Neural crest cell (in vitro differentiated cells): ENCODE measurements at places on chromosomes 16 and 17.

- DNase-seq: no peak
Observed at GRCh38 chr17:48769009-48769675, 40.6 kb upstream of the HOXB13 start.

DNA sequence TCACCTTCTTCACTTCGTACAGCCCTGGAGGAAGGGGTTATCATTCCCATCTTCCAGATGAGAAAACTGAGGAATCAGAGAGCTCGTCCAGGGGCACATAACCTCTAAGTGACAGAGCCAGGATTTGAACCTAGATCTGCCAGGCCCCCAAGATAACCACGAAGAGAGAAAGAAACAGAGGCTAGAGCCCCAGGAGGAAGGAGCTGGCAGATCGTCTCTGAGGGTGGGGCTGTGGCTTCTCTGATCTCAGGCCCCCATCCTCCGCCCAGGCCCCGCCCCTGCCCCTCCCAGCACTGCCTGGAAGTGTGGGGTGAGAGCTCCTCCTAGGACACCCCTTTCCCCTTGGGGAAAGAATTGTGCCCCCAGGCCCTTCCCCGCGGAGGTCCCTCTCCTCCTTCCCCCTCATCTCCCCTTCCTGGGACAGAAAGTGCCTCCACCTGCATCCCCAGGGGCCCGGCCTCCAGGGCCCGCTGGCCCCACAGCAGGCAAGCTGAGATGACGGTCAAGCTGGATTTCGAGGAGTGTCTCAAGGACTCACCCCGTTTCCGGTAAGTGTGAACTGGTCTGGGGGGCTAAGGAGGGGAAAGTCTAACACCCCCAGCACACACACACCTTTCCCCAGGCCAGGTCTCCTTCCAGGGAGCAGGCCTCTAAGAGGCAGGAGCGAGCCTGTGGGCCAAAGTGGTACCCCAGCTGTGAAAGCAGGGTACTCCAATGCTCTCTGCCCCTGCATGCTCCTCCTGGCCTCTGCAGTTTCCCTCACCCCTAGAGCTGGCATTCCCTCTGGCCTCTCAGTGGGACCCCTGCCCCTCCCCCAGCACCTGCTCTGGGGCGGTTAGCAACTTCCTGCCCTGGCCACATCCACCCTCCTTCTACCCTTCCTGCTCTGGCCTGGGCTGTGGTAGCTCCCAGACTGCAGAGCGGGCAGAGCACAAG lies at the start of gene ACAP1:
Gene ACAP1, plus strand, starts transcription at position 290 of the 936 bp plus-strand sequence. Its CDS starts 206 bp downstream, at position 496.
- DNase-seq: no peak

DNA sequence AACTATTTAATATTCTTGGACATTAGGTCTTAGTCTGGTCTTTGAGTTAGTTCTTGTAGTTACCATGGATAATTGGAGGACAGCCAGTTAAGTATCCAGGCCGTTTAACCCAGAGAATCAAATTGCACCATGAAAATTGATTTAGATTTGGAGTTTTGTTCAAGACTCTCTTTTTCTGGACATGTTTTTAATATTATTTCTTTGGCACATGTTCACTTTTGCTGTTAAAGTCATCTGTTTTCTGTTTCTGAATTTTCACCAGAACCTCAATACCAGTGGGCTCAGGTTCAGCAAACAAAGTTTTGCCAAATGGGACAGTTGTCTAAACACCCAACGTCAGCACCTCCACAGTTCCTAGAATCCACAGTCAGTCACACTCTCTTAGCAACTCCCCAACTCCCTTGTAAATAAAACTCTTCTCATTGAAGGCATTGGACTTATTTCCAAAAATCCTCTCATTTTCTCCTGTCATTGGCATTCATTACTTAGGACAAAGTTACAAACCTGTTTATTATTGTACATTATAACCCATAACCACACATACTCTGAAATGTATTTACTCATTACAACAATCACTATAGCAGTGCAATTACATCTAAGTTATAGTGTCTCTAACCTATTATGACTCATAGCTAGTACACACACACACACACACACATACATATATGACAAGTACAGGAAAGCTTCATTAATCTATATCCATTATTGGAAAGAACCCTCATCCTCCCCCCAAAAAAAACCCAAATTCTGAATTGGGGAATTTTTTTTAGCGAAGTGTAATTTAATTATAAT lies 33.5 kb upstream of the DNAH9 start:
- DNase-seq: no peak

DNA sequence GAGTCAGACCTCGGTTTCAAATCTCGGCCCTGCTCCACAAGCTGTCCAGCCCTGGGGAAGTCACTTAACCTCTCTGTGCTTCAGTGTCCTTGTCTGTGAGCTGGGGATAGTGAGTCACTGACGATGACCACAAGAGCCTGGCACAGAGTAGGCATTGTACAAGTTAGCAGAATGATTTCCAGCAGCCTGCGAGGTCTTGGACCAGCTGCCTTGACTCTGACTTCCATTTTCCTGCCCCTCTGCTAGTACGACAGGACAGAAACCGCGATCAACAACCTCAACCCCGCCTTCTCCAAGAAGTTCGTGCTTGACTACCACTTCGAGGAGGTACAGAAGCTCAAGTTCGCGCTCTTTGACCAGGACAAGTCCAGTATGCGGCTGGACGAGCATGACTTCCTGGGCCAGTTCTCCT lies 20.7 kb downstream of the CPNE2 start:
- no peak for DNase-seq

- DNase-seq: no peak
Observed at GRCh38 chr17:49821466-49821865, 26.4 kb downstream of the TAC4 start.

GRCh38 chr16:17567455-17567854 lies 96.7 kb upstream of the XYLT1 start:
- DNase-seq: no peak

DNA sequence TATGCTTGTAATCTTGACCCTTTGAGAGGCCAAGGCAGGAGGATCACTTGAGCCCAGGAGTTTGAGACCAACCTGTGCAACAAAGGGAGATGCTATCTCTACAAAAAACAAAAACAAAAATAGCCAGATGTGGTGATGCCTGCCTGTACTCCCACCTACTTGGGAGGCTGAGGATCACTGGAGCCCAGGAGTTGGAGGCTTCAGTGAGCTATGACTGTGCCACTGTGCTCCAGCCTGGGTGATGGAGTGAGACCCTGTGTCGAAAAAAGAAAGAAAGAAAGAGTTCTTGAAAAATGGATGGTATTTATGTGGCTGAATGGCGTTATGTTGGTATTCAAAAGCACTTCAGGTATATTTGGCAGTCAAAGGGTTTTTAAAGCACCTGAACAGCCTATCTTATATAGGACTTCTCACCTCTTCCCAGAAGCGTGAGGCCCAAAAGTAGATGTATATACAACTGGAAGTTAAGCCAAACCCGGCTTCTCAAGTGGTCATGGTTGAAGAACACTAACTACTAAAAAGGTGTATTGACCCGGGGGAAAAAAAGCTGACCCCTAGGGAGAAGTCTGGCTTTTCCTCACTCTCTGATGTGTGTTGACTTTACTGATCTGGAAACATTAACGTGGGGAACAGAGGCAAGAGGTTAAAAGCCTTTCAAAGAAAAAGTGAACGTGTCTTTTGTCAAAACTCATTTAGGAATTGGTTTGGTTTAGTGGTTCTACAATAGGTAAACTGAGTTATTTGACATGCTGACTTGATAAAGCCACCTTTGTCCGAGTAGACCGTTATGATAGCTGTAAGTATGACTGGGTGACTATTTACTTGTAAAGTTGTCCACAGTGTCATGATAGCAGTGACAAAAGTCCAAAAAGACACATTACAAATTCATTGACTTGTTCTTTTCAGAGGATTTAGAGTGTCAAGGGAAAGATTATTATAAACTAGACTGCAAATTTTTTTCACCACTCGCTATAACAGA lies 183.4 kb downstream of the IRX3 start:
- no peak for DNase-seq

DNA sequence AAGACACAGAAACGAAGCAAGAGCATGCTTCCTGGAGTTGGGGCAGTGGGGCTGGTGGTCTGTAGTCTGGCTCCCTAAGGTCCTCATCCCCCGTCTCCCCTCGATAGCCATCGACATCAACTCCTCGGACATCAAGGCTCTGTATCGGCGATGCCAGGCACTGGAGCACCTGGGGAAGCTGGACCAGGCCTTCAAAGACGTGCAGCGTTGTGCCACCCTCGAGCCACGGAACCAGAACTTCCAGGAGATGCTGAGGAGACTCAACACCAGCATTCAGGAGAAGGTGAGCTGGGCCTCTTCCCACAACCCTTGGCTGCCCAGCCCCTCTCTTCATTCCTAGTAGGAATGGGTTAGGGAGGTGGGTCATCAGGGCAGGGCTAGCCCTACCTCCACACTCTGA lies 2.3 kb downstream of the UNC45B start:
- DNase-seq: no peak

DNA sequence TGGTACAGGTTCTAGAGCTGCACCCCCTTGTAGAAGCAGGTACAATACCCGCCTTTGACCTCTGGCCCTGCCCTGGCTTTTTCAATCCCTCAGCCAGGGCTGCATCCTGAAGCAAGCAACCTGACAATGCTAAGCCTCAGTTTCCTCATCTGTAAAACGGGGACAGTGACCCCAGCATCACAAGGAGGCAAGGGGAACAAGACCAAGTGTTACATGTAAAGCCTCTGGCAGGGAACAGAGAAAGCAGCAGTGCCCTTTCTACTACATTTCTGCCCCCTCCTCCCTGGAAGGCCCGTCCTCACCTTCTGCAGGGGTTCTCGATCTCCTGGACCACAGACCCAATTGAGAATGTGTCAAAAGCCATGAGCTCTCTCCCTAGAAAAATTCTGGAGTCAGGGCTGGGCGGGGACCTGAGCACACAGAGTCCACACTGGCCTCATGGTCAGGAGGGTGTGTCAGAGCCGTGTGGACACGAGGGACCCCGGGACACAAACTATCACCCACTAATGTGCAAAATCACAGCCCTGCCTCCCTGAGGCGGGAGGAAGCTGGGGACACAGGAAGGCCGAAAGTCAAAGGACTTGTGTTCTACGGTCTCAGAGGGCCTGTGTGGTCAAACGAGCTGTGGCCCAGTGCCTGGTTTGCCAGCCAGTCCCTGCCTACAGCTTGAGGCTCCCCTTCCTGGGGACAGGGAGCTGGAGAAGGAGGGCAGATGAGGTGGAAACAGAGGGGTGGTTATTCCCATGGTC lies 27.5 kb downstream of the LRRC75A start:
- DNase-seq: no peak

DNA sequence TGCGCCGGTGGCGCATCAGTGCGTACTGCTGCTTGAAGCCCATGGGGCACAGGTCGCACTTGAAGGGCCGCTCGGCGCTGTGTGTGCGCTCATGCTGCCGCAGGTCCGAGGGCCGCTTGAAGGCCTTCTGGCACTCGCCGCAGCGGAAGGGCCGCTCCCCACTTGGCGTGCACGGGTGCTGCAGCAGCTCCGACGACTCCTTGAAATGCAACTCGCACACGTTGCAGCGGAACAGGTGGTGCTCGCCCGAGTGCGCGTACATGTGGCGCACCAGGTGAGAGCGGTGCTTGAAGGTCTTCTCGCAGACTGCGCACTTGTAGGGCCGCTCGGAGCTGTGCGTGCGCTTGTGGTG lies 3.3 kb downstream of the ZNF319 start:
- no peak for DNase-seq
